AG09309 (cell line): ENCODE measurements at places on chromosomes 4 and X.
A peak's percentile ranks its signal among the peaks of the same experiment; 100 is the strongest.

- DNase-seq, result no peak
These were observed 112.5 kb upstream of the ATP6AP2 start for GRCh38 chrX:40468033-40468846.

- no peak for DNase-seq
These were observed 240.9 kb upstream of the VEGFC start for GRCh38 chr4:177033632-177034031.

DNA sequence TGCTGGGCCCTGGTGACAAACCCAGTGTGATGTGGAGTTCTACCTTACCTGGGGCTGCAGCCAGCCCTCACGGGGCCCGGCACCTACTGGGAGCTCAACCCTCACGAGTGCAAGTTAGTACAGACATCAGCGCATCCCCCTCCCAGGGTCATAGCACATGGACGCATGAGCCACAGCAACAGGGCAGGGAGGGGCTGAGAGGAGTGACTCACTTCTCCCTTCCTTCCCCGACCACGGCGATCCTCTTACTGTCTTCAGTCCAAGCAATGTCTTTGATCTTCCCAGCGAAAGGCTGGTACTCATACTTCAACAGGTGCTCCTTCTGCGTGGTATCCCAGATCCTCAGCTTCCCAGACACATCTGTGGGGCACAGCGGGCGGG, 17.8 kb downstream of the WDR1 start:
- no peak for DNase-seq

- DNase-seq, result no peak
These were observed 2614.2 kb downstream of the PCDH7 start for GRCh38 chr4:33334416-33334815.

- no peak for DNase-seq
These were observed 96.2 kb upstream of the MXRA5 start for GRCh38 chrX:3442691-3443090.

- DNase-seq, result no peak
These were observed 40.1 kb downstream of the FAM241A start for GRCh38 chr4:112185334-112185733.

GRCh38 chr4:85744950-85745349, 270.0 kb downstream of the ARHGAP24 start:
- DNase-seq, result no peak

GRCh38 chr4:75916091-75916661, 13.9 kb upstream of the PPEF2 start:
- no peak for DNase-seq

GRCh38 chrX:24019448-24019847, 7.5 kb downstream of the KLHL15 start:
- DNase-seq, result no peak

- peak; percentile 46 for DNase-seq
These were observed at the start of gene NSD2 for GRCh38 chr4:1870578-1871443. NSD2 (plus strand) TSS chr4:1871393; CDS start chr4:1900655, 29,262 bp downstream.

GRCh38 chr4:150863456-150863855, 151.6 kb downstream of the LRBA start:
- no peak for DNase-seq

DNA sequence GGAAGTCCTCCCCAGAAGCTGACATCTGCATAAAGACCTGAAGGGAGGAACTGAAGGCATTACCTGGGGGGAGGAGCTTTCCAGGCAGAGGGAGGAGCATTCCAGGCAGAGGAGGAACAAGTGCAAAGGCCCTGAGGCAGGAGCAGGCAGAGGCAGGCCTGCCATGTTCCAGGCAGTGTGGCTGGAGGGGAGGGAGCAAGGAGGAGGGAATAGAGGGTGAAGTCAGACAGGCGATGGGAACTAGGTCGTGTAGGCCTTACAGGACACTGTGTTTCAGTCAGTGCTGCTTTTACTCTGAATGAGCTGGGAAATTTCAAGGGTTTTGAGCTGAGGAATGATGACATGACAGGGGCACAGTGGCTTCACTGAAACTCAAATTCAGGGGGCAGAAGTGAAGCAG, 292.7 kb downstream of the BCOR start:
- no peak for DNase-seq

DNA sequence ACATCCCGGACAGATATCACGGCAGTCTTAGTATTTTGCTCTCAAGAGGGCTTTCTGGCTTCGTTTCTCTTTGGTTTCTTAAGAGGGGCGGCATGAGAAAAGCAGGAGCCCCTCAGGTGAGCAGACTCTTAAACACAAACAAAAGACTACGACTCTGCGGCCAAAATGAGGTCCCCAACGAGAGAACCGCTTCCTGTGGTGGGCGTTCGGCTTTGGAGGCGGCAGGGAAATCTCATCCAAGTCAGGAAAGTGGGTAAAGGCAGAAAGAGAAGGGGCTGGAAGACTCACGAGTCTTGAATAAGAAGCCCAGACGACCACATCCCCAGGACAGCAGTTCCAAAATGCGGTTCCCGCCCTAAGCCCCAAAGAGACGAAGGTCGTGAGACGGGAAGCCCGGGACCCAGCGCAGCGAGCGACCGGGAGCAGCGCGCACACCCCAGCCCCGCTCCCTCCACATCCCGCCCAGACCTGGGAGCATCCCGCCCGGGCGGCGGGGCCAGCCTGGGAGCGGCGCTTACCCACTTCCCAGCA, 409 bp downstream of the UGDH start:
- no peak for DNase-seq

GRCh38 chr4:124931050-124931449, 218.5 kb upstream of the ANKRD50 start:
- DNase-seq, result no peak

DNA sequence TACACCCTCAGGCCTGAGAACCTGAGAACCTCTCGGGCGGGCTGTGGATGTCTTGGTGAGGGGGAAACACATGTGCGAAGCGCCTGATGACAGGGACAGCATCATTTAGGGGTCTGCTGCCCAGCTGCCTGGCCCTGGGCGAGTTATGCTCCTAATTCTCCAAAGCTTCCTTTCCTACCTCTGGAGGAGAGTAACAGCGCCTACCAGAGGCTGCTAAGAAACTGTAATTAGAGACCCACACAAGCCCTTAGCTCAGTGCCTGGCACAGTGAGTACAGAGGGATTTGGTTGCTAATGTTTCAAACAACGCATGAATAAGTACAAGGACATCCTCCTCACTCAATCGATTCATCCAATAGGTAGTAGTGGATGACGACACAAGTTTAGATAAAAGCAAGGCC, 40.4 kb downstream of the BCOR start:
- no peak for DNase-seq

- peak; percentile 23 for DNase-seq
These were observed 626 bp upstream of the FRAS1 start for GRCh38 chr4:78056265-78057129.

DNA sequence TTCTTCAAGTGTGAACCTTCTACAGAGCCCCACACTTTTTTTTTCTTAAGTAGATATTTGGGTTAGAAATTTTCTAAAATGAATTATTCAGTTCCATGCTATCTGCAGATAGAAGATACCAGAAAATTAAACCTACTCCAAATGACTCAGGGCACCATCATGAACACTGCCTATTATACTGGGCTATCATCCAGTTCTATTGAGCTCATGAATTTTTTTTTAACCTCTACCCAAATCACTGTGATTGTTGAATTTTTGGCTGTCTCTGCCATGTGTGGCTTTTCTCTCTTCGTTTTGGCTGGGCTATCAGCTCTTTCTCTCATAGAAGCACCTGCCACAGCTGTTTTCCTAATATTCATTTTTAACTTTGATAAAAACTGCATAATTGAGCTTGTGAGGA, 31.0 kb upstream of the SLC34A2 start:
- no peak for DNase-seq

- DNase-seq, result no peak
These were observed 460.3 kb downstream of the ZIC3 start for GRCh38 chrX:138026211-138026610.

DNA sequence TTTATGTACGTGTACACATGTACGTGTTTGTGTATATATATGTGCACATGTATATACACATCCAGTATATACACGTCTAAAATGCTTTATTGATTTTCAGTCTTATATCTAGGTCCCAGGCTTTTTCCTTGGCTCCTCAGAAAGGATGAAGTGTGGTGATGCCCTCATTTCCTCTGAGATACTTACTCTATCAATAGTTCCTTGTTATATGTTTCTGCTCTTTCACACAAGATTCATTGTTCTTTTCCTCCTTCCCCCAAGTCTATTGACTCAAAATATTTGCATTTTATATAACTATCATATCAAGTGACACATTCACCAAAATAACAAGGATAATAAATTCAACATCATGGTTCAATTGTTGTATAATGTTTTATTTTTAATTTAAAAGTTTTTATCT, 359.2 kb downstream of the EPHA5 start:
- no peak for DNase-seq

GRCh38 chr4:96602661-96603060, 762.8 kb downstream of the PDHA2 start:
- no peak for DNase-seq

GRCh38 chr4:137705171-137705783, 173.0 kb upstream of the PCDH18 start:
- DNase-seq, result peak; percentile 70

GRCh38 chr4:37994569-37994968, 34.4 kb downstream of the PTTG2 start:
- no peak for DNase-seq

- DNase-seq, result no peak
These were observed 31.8 kb upstream of the CWH43 start for GRCh38 chr4:48954314-48954713.

- no peak for DNase-seq
These were observed 807 bp downstream of the USP9X start for GRCh38 chrX:41085878-41086626.

GRCh38 chr4:139919004-139919403, 235.0 kb downstream of the MAML3 start:
- no peak for DNase-seq

GRCh38 chrX:15976396-15976795, 121.8 kb upstream of the AP1S2 start:
- DNase-seq, result no peak

DNA sequence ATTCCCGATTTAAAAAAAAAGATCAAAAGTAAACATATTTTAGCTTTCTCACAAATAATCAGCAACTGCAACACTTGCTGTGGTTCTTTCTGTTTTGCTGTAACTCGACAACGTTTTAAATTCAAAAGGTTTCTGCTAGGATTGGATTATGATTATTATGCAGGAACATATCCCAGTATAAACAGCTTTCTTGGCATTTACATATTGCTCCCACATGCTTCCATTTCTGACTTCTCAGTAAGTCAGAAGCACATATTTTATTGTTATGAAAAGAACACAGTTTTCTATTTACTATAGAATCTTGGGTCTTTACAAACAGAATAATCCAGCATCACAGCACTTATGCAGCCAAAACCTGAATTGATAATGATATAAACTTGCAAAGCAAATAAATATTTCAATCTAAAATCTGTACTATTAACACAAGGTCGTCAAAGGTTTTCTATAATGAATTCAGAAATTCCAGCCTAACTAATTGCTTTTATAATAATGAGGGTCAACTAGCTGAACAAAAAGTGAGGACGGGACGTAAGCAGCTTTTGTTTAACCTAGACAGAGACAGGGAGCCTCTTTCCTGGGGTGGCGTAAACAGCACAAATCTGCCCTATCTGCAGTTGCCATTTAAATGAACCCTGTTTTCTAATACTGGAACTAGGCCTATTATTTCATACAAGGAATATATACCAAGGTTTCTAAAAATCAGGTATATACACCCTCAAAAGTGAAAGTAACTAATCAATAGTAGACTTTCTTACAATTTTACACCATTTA, 9.8 kb upstream of the PCDH18 start:
- DNase-seq, result no peak

DNA sequence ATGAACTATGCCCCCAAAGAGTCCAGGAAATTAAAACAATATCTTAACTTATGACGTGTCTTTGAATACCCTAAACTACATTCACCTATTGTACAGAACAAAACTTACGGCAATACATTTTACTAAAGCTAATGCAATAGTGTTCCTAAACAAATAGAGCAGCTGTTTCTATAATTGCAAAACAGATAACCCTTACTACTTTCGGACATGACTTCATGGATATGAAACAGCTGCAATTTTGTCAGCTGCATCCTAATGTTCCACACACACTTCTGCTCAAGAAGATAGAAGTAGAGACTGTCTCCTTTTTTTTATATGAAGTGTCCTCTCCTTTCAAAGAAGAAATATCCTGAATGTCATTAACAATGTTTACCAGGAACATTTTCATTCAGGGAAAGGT, 174.9 kb downstream of the ACTRT1 start:
- DNase-seq, result no peak

DNA sequence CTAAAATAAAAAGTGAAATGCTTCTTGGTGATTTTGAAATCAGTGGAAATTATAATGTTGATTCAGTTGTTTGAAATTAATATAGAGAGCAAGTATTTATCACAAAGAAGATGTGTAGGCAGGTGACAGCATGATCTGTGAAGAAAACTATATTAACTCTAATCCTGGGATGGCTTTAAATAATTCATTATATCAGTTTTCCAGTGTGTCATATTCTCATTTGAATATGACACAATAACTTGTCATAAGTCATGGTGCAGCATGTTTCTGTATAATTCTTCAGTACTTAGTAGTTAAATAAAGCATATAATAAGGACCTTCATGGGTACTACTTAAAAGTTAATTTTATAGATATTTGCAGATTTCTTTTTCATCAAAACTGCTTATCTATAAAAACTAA, 573.6 kb downstream of the INPP4B start:
- DNase-seq, result no peak

DNA sequence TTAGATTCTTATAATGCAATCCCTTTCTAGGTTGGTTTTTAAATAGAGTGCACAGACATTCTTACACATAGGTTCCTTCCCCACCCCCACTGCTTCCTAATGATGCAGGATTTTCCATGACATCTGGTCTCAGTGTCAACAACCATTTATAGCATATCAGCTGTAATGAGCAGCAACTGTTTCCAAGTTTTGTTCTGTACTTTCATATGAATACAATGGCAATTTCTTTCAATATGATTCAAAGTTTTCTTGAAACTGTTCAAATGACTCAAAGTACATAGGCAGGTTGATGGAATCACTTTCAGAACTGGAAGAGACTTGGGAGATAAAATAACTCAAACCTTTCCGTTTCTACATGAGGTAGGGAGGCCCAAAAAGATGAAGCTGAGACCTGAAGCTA, 220.7 kb downstream of the CAMK2D start:
- no peak for DNase-seq

DNA sequence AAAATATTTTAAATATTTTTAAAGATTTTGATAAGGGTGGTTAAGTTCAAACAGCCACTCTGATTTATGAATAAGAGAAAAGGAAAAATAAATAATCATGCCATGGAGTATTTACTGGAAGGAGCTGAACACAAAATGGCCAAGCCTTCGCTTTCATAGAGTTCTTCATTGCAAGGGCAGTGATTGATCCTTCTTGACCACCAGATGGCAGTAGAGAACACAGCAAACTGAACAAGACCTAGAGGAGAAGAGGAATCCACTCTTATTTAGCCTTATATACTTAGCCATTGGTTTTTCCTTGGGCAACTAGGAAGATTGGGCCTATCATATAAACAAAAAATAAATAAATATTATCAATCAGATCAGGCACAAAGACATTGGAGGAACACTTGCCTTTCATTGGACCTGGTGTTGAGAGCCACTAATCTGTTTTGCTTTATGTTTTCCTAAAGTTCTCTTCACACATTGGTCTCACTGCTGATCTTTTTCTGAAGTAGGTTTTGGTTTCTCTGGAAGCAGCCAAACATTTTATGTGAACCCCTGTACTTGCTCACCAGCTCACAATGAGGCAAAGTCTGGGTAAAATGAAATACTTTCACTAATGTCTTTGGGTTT, 58.1 kb upstream of the PARM1 start:
- peak; percentile 59 for DNase-seq
